Fibroblast of lung (primary cell): ENCODE measurements at places on chromosomes 3 and 15.

GRCh38 chr15:98272625-98273024 lies 312.1 kb downstream of the ARRDC4 start:
- DNase-seq: no peak

DNA sequence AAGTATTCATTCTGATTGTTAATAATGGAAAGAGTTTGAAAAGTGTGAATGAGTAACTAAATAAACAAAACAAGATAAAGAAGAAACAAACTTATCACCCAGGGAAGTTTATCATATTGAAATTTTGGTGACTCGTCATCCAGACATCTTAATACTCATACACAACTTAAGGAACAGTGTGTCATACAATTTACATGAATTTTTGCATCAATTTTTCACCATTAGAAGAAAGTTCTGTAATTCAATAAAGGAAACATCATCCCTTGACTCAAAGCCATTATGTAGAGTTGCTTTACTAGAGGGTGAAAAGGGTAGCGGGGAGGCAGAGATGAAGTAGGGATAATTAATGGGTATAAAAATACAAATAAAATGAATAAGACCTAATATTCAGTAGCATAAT lies 536.2 kb downstream of the GRM7 start:
- no peak for DNase-seq

GRCh38 chr3:170751899-170752293 lies 118.1 kb downstream of the RPL22L1 start:
- DNase-seq: no peak

- DNase-seq: no peak
Measured at GRCh38 chr3:143283432-143284128, 164.0 kb downstream of the CHST2 start.

DNA sequence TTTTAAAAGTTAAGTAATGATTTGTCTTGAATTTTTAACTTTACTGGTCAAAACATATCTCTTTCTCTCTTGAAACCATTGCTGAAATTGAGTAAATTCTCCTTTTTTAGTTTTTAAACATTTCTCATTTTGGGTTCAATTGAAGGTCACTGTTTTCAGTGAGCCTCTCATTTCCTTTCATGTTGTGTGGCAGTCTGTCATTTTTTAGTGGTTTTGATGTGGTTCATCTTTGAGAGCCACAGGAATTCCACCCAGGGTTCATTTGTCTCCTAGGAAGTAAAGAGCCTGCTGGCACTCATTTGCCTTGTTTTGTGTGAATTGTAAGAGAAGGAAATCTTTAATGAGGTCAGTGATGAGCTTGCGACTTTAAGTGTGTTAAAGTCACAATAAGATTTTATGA lies 10.4 kb downstream of the CLDN11 start:
- DNase-seq: peak; percentile 59

GRCh38 chr3:71186801-71187200 lies 396.7 kb downstream of the FOXP1 start:
- no peak for DNase-seq

- peak; percentile 90 for DNase-seq
Measured at GRCh38 chr3:11567516-11568467, 75.9 kb downstream of the VGLL4 start.

- DNase-seq: no peak
Measured at GRCh38 chr3:58434511-58434910, 879 bp upstream of the PDHB start.

DNA sequence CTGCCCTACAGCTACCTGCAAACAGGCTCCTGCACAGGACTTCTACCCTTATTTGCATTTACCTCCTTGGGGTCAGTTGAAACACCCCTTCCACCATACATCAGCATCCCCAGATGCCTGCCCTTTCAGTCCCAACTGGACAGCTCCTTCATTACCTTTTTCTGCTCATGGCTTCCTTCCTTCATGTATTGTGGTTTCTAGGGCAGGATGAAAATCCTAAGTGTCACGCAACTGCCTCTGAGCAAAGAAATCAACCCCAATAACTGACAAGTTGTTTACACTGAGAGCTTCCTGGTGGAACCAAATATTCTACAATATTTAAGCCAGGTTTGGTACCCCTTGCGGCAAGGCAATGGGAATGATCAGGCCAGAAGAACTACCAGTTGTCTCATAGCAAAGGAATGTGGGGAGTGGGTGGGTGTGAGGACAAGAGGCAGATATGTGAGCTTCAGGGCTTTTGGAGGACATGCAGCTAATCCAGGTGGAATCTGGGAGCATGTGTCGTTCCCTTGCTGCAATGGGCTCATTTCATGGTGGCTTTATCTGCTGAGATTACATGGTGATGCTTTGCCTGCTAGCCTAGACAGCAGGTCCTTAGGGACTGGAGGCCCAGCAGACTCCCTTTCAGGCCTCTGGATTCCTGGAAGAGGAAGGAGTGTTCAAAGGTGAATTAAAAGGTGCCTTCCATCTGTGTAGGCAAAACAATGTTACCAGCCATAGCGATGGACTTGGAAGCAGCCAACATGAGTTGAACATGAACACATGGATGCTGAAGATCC lies 34.9 kb downstream of the PPCDC start:
- peak; percentile 63 for DNase-seq

- DNase-seq: peak; percentile 96
Measured at GRCh38 chr15:67097930-67098740, 32.7 kb downstream of the SMAD3 start.
